ENCODE measurements at places on chromosomes 6 and 20. TPM values are rescaled to one million over a fixed set of nuclear protein-coding genes. Genes with fewer than 3 reads are reported as not detected.

The PAX1 gene
- not detected for total RNA-seq

The XKR7 gene
- total RNA-seq = 0.36 TPM

The NUDT3 gene
- total RNA-seq = 16.7 TPM

The SSTR4 gene
- total RNA-seq = not detected

The HAO1 gene
- 0.20 TPM for total RNA-seq

The POLR1C gene
- 46.2 TPM for total RNA-seq

The ID4 gene
- 12.0 TPM for total RNA-seq

The MRAP2 gene
- total RNA-seq = 0.20 TPM

The BACH2 gene
- total RNA-seq = 17.5 TPM

The HS3ST5 gene
- total RNA-seq = 3.2 TPM

The TRIM10 gene
- total RNA-seq = not detected

The NHLRC1 gene
- not detected for total RNA-seq

The SMPDL3A gene
- total RNA-seq = 7.3 TPM

The MCHR2 gene
- total RNA-seq = not detected

The SEC63 gene
- 179 TPM for total RNA-seq

The HELZ2 gene
- total RNA-seq = 200 TPM

The TRERF1 gene
- total RNA-seq = 8.6 TPM

The VAPB gene
- total RNA-seq = 57.6 TPM

The POLH gene
- 53.0 TPM for total RNA-seq
